ENCODE measurements at places on chromosomes 3 and 15.

GRCh38 chr3:174147798-174148197 is 711.3 kb upstream of the NAALADL2 start:
- no peak for DNase-seq

DNA sequence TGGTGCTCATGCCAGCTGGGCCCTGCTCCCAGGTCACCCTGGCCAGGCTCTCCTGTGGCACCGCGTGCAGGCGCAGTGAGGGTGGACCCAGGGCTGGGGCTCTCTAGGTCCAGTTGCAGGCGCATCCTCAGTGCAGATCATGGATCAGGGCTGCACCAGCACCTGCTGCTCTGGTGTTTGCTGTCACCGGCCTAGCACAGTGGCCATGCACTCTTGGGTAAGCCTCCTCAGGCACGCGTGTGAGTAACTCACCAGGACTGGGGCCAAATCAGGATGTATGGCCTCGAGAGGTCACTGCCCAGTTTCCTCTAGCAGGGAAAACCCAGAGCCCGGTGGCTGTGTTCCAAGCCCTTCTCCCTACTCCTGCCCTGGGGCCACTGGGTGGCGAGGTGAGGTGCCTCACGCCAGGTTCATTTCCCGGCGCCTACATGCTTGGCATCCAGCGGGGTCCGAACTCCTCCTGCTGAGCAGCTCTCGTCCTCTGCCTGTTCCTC is 45.5 kb upstream of the SLC41A3 start:
- no peak for DNase-seq

- DNase-seq = no peak
Measured at GRCh38 chr15:74050127-74050526, 32.2 kb downstream of the GOLGA6A start.

- no peak for DNase-seq
Measured at GRCh38 chr3:133295199-133295901, 104.5 kb upstream of the BFSP2 start.

All from T-cell (primary cell).